ENCODE measurements at places on chromosomes 12 and 14.

GRCh38 chr12:58367041-58367440 is 425.7 kb downstream of the ATP23 start:
- DNase-seq: no peak

- DNase-seq: peak; percentile 10
These were observed 412.3 kb downstream of the RPS29 start for GRCh38 chr14:49173765-49174373.

- no peak for DNase-seq
These were observed 26.3 kb downstream of the KLRK1 start for GRCh38 chr12:10363658-10363913.

DNA sequence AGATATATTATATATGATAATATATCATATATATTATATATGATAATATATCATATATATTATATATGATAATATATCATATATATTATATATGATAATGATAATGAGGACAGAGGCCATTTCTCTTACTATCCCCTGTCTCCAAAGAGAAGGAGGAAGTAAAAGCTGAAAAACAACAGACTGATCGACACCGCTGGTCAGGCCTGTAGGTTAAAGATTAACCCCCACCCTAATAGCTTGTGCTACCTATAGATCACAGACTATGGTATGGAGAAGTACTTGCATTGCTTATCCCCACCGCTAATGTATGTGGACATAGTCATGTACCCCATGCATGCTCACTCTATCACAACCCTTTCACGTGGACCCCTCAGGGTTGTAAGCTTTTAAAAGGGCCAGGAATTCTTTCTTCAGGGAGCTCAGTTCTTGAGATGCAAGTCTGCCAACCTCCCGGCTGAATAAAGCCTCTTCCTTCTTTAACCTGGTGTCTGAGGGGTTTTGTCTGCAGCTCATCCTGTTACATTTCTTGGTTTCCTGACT is 786.1 kb upstream of the TMEM132C start:
- no peak for DNase-seq

- no peak for DNase-seq
These were observed 270.9 kb downstream of the C12orf50 start for GRCh38 chr12:87758271-87758670.

GRCh38 chr14:102776761-102777710 is at the start of gene TRAF3:
Gene TRAF3, plus strand, starts transcription at chr14:102777449. Its CDS starts 92,753 bp downstream, at chr14:102870202.
- no peak for DNase-seq

- DNase-seq: no peak
These were observed 24.8 kb upstream of the NUBPL start for GRCh38 chr14:31536201-31536960.

DNA sequence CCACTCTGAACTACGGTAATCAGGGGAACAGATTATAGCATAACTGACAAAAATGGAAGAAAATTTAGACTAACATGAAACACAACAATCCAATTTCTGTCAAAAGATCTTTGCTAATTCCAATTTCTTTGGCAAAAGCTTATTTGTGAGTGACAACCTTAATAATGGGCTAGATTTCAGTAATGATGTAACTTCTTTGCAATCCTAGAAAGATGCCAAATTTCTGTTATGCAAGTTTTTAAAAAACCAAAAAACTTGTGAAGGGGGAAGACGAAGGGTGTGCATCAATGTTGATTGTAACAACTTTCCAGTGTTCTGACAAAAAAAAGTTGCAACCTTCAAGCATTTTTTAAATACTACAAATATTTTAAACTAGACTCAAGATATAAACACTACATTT is 59.9 kb downstream of the DICER1 start:
- DNase-seq: peak; percentile 21

DNA sequence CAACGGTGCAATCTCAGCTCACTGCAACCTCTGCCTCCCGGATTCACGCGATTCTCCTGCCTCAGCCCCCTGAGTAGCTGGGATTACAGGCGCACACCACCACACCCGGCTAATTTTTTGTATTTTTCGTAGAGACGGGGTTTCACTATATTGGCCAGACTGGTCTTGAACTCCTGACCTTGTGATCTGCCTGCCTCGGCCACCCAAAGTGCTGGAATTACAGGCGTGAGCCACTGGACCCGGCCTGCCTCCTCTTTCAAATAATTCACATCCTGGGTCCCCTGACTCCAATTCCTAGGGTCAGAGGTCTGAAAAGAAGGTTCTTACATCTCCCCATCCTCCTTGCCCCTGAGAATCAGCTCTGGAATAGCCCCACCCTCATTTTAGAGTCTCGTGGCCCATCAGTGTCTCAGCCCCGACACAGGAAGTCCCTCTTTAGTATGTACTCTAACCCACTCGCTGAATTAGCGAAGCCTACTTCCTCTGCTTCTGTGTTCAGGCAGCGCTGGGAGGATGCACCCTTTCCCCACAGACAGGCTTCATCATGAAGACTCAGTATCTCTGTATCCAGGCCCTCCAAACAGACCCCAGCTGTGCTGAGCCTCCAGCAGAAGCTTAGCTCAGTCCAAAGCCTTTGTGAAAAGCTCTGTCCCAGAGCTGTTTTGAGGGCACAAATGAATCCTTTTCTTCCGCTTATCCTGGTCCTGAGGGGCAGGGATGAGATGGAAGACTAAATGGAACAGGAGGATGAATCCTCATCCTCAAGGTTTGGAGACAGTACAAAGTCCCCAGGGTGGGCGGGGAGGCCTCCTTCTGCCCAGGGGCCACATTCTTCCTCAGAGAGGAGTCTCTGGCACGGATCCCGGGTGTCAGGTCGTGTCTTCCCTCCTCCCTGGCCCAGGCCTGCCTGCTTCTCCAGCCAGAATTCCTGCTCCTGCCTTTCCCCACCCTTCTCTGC is 3.5 kb downstream of the LPAR5 start:
- DNase-seq: no peak

- DNase-seq: no peak
These were observed 18.7 kb upstream of the CREBL2 start for GRCh38 chr12:12592930-12593329.

- no peak for DNase-seq
These were observed 48.6 kb upstream of the TBX3 start for GRCh38 chr12:114732426-114733030.

GRCh38 chr14:65483647-65484046 is 71.1 kb downstream of the FUT8 start:
- DNase-seq: no peak

DNA sequence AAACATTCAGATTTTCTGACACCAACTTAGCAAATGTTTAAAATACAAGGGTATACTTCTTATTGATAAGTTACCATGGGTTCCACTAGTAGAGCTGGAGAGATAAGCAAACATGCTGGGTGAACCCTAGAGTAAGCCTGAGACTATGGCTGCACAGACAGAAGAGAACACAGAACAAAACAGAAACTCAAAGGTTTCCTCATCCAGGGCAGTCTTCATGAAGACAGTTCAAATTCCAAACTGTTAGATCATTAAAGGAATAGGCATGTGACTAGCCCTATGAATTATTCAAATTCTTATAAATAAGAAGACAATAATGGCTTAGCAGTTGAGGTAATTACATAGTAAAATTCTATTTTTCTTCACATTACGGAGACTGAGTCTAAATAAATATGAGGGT is 28.1 kb downstream of the BTBD7 start:
- no peak for DNase-seq

GRCh38 chr12:22334410-22335100 is at the start of gene ST8SIA1:
Gene ST8SIA1, minus strand, starts transcription at chr12:22334707. Its CDS starts 475 bp downstream, at chr12:22334232.
- no peak for DNase-seq

DNA sequence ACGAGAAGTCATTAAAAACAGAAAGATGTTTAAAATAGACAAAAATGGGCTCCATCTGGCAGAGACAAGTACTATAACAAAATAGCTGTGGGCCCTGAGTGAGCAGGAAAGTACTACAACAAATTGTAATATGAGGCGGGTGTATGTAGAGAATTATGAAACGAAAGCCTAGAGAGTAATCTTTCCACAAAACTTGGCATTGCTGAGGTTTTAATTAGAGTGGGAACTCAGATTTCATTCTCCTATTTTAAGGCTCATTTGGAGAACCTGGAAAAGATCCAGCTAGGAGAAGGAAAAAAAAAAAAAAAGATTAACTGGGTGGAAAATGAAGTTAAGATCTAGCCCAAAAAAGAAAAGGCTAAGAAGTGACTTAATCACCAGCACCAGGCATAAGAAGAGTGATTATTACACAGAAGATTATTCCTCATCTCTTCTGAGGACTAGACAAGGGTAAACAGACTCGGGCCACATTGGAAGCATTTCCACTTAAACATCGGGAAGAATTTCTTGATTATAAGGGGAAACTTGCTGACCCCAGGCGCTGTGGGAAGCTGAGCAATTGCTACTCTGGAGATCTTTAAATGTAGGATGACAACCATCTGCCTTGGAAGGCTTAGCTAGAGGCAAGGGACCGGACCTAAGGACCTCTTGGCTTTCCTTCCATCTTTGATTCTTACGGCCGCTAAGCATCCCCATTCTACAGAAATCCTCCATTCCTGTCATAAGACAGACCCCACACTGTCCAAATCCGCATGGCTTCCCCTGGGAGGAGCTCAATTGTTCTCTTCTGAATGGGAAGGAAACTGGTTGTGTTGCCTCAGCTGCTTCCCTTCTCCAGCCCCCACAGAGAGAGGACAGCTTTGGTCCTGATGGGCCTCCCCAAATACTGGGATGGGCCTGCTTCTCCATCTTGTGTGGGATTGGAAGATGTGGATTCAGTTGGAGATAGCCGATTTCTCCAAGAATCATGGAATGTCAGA is 40.6 kb downstream of the IGF1 start:
- no peak for DNase-seq

DNA sequence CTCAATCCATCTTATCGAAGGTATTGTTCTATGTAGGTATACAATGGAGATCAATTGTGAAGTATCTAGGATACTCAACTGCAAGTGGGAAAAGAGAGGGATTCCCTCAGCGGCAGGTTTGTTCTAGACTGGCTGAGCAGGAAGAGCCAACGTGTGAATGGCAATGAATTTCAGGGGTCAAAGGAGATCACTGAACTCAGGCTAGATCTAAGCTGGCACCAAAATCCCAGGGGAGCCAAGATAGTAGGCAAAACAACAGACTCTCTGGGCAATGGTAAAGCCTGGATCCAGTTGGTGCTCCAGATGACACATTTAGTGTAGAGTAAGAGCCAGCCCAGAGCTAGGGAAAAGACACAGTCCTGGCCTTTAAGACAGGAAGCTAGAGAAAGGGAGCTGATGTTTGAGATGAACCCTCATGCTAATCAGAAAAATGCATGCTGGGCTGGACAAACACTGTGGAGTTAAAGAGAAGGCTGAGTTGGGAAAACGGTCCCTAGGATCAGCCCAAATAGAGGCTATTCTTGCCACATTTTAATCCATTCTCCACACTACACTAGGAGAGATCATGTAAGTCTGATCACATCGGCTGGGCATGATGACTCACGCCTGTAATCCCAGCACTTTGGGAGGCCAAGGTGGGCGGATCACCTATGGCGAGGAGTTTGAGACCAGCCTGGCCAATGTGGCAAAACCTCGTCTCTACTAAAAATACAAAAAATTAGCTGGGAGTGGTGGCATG is 45.6 kb downstream of the EFCAB11 start:
- DNase-seq: no peak

DNA sequence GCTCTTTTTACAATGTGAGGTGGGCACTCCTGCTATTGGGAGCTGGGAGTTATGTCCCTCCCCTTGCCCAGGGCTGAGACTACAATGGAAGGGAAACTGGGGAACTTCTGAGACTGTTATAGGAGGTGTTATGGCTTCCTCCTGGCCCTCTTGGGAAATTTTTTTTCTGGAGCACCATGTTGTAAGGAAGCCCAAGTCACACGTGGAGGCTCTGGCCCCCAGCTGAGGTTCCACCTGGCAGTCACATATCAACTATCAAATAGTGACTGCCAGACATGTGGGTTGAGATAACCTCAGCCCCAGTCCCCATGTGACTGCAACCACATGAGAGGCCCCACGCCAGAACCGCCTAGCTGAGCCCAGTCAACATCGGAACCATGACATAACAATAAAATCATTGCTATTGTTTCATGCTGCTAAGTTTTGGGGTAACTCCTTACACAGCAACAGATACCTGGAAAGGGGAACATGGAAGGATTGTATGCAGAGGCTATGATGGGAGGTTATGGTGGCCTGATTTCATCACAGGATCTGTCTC is 99.4 kb upstream of the NCOR2 start:
- no peak for DNase-seq

- no peak for DNase-seq
These were observed 1.1 kb upstream of the PPP1R13B start for GRCh38 chr14:103848175-103849077.

GRCh38 chr12:2642896-2643425 is 151.8 kb upstream of the FKBP4 start:
- DNase-seq: no peak

DNA sequence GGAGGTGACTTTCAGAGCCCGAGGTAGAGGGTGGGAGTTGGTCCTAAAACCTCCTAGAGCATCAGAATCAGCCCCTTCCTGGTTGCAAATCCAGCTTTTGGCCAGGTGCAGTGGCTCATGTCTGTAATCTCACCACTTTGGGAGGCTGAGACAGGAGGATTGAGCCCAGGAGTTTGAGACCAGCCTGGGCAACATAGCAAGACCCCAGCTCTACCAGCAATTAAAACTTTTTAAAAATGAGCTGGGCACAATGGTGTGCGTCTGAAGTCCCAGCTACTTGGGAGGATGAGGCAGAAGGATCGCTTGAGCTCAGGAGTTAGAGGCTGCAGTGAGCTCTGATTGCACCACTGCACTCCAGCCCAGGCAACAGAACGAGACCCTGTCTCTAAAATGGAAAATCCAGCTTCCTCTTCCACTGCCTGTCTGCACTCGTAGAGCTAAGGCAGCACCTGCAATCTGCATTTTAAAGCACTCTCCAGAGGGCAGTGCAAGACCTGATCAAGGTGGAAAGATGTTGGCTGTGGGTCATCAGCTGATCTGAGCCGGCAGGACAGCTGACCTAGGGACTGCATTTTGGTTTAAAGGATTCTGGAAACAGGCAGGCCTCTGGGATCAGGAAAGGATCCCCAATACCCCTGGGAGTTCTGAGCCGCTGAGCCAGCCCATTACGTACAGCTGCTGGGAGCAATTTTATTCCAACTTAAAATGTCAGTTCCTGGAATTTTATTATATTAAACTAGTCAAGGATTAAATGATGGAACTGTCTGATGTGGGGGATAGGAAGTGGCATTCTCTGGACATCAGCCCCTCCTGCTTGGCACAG is 1.8 kb upstream of the TESC start:
- DNase-seq: no peak

- peak; percentile 98 for DNase-seq
These were observed 5.0 kb upstream of the MMP19 start for GRCh38 chr12:55847603-55848291.

- DNase-seq: no peak
These were observed 51.4 kb upstream of the BAZ1A start for GRCh38 chr14:34926552-34926951.

Measured in AG09309 (cell line).